ENCODE measurements at places on chromosomes 16 and 17.

DNA sequence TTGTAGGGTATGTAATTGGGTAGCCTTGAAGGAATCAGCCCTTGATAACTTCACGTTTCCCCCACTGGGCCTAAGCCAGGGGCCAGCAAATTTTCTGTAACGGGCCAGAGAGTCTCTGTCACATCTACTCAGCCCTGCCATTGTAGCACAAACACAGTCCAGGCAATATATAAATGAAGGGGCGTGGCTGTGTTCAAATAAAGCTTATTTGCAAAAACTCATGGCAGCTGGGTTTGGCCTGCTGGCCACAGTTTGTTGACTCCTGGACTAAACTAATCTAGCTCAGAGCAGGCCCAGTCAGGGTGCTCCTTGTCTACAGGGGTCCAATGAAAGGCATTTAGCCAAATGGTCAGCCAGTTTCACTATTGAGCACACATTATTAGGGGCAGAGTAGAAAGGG is 141.6 kb downstream of the CCDC182 start:
- DNase-seq, result no peak

GRCh38 chr16:81483064-81483969 is 38.7 kb downstream of the CMIP start:
- no peak for DNase-seq

GRCh38 chr17:2892305-2892971 is 96.2 kb downstream of the RAP1GAP2 start:
- no peak for DNase-seq

- DNase-seq, result no peak
Observed at GRCh38 chr17:1861391-1862010, 31.7 kb downstream of the RPA1 start.

GRCh38 chr17:50480854-50481490 is 2.3 kb downstream of the RSAD1 start:
- DNase-seq, result no peak

DNA sequence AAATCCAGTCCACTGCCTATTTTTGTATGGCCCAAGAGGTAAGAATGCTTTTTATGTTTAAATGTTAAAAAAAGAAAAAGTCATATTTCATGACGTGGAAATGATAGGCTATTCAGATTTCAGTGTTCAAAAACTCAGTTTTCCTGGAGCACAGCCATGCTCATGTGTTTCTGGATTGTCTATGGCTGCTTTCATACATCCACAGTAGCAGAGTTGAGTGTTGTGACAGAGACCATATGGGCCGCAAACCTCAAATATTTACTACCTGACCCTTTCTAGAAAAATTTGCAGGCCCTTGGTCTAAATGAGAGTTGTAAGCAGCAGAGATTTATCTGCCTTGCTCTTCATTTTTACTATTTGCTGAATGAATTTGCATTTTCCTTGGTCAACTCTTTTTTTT is 264.1 kb downstream of the CBLN1 start:
- DNase-seq, result no peak

GRCh38 chr17:57289130-57289529 is 32.8 kb downstream of the MSI2 start:
- no peak for DNase-seq

GRCh38 chr16:84373907-84374489 is 5.7 kb downstream of the ATP2C2 start:
- no peak for DNase-seq

DNA sequence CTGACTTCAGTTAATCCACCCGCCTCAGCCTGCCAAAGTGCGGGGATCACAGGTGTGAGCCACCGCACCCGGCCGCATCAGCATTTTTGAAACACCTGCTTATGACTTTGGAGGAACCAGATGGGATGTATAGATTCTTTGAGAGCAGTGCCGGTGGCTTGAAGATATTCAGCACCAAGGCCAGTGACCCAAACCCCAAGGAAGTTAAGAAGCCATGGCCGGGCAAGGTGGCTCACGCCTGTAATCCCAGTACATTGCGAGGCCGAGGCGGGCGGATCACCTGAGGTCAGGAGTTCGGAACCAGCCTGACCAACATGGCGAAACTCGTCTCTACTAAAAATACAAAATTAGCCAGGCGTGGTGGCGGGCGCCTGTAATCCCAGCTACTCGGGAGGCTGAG is 43.9 kb downstream of the TRARG1 start:
- no peak for DNase-seq

- DNase-seq, result no peak
Observed at GRCh38 chr17:28139822-28140221, 97.3 kb downstream of the NLK start.

DNA sequence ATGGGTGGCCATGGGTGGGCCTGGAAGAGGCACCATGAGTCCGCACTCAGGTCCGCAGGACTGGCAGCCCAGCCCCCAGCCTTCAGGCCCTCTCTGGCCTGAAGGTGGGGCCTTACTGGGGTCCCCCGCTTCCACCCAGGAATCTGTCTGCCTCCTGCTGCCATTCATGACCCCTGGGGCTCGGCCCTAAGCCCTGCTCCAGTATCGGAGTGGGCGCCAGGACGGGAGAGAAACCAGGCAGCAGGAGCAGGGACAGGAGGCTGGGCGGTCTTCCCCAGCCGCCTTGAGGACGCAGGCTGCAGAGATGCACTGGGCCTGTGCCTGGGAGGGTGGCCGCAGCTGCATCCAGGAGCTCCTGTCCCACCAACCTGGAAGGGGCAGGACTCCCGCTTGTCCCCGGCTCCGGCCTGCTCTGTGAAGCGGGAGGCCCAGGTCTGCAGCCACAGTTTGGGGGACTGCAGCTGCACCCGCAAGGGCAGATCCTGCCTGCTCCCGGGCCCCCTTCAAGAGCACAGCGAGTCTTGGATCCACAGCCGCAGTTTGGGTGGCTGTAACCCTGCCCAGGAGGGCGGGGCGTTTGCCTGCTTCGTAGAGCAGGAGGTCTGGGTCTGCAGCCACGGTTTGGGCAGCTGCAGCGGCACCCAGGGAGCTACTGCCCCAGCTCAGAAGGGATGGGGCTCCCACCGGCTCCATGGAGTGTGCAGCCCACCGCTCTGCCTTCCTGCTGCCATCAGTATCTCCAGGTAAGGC is 81.8 kb upstream of the DNAJA2 start:
- DNase-seq, result no peak

- DNase-seq, result no peak
Observed at GRCh38 chr16:12708266-12708665, 95.4 kb downstream of the CPPED1 start.

DNA sequence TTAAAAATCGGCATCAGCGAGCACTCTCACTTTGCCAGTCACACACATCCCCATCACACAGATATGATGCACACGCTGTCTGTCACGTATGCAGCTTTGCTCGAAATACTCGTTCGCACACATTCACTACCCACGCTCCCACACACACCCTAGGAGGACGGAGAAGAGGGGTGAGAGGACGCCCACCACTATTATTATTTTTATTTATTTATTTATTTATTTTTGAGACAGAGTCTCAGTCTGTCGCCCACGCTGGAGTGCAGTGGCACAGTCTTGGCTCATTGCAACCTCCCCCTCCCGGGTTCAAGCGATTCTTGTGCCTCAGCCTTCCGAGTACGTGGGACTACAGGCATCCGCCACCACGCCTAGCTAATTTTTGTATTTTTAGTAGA is 30.4 kb downstream of the HASPIN start:
- no peak for DNase-seq

- DNase-seq, result no peak
Observed at GRCh38 chr17:42308446-42308845, 20.1 kb downstream of the STAT5A start.

DNA sequence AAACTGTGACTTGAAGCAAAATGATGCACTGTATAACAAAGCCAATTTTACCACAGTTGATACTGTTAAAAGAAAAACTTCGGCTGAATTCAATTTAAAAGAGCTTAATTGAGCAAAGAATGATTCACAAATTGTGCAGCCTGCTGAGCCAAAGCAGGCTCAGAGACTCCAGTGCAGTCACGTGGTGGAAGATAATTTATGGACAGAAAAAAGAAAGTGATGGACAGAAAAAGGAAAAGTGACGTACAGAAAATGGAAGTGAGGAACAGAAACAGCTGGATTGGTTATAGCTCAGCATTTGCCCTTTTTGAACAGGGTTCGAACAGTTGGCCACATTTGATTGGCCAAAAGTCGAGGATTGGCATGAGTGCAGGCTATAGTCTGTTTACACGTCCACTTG is 25.7 kb downstream of the ZSWIM7 start:
- no peak for DNase-seq
